ENCODE measurements at places on chromosomes 2 and 18. TPM values are rescaled to one million over a fixed set of nuclear protein-coding genes. Genes with fewer than 3 reads are reported as not detected.

IGFBP5 gene
- 808 TPM for total RNA-seq

ITGA4 gene
- 13.1 TPM for total RNA-seq

CCDC85A gene
- 5.6 TPM for total RNA-seq

ACYP2 gene
- total RNA-seq = 16.3 TPM

GBX2 gene
- not detected for total RNA-seq

SERPINB10 gene
- total RNA-seq = not detected

C2orf80 gene
- total RNA-seq = not detected

TUBA3E gene
- total RNA-seq = not detected

ABCG8 gene
- not detected for total RNA-seq
